Foreskin fibroblast (primary cell): ENCODE measurements at places on chromosomes 3 and 15.
A peak's percentile ranks its signal among the peaks of the same experiment; 100 is the strongest.

GRCh38 chr3:171038342-171038741 is 11.8 kb upstream of the SLC2A2 start:
- DNase-seq = no peak

DNA sequence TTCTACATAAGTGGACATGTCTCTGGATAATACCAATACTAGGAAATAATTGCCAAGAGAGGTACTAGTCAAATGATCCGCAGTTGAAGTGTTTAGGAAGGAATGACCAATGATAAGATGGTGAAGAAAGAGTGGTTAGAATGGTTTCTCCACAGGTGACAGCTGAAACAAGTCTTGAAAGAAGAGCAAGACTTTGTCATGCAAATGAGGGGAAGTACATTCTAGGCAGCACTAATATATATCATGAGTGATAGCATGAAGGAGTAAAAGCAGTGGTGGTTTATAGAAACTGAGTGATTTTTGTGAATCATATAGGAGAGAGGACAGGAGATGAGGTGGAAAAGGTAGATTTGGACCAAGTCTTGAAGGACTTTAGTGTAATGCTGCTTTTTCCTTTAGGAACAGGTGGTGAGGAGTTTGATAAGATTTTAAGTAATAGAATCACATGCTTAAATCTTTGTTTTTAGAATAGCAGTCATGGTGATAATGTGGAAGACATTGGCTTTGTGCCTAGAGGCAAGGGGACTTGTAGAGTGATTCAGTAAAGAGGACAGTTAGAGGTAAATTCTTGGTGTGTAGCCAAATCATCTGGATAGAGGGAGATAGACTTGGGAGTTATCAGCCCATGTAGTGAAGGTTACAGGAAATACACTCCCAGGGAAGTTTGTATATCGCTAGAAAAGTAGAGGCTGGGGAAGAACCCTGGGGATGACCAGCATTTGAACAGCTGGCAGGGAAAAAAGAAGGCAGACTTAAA is 31.9 kb downstream of the SLMAP start:
- no peak for DNase-seq

DNA sequence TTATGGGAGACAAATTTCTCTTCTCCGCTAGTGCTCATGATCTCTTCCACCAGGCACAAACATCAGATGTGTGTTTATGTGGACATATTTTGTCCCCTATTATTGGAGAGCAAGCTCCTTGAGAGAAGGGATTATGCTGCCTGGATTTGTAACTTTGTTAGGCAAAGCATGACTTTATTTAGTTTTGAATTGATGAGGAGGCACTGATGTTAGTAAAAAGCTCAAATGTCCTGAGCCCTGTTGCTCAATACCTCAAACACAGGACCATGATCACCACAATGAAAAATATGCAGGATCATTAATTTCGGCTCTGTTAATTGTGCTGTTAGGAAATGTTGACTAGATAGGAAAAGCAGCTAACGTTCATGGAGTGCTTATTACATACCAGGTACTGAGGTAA is 29.1 kb downstream of the SCG5 start:
- no peak for DNase-seq

DNA sequence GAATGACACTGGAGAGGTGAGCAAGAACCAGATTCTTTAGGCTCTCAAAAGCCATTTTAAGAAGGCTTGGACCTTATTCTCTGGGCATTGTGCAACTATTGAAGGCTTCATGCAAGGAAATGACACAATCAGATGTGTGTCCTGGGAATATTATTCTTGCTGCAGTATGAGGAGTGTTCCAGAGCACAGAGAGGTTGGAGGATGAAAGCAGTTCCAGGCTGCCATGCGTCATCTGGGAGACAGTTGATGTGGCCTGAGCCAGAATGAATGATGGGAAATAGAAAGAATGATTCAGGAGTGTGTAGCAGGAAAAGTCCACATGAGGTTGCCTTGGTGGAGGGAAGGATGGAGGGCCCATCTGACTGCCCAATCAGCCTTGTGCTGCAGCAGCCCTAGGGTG is 123.1 kb downstream of the CHCHD6 start:
- DNase-seq = peak; percentile 32

DNA sequence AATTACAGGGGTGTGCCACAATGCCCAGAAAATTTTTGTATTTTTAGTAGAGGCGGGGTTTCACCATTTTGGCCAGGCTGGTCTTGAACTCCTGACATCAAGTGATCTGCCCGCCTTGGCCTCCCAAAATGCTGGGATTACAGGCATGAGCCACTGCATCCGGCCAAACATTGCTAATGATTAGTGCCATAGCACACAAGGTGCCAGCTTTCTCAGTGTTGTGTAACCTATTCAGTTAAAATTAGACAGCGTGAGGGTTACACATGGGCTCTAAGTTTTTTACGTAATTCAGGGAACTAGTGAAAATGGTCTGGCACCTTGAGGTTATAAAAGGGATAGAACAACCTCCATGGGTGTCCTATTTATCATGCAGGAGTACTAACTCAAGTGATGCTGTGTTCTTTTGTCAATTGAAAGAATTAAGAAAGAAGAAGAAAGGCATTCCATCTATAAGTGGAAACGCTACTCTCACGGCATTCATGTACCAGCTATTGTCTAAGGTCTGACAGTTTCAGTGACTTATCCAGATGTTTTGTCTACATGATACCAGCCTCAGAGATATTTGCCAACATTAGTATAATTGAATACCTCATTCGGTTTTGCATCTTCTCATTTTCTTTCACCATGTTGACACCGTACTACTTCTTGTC is 84.7 kb downstream of the EOMES start:
- no peak for DNase-seq

GRCh38 chr3:141521781-141522180 is 35.0 kb downstream of the RASA2 start:
- no peak for DNase-seq
